ENCODE measurements at places on chromosomes 3 and 15.

- DNase-seq = no peak
Measured at GRCh38 chr15:41955807-41956525, 16.4 kb downstream of the EHD4 start.

GRCh38 chr3:149507491-149508324 lies 33.2 kb downstream of the TM4SF4 start:
- DNase-seq = peak; percentile 77

DNA sequence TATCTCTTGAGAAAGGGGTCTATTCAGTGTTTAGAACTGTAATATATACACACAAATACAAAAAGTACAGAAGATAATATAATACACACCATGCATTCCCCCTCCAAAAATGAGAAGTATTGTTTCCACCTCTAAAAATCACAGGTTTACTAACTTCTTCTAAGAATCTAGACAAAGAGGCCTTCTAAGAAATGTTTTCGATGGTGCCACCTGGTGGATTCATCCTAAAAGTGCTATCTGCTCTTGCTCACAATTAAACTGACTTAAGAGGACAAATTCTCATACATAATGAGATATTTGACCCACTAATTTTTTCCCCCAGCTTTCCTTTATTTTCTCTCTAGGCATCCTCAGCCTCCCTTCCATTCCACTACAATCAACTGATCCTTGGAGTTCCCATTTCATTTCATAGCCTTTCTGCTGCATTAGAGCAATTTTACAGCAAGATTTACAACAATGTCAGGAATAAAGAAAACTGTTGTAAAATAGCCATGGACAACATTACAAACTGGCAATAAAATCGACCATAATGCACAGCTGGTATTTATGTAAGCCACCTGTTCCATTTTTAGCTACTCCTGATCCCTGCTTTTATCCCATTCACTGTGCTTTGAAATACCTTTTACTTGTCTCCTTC lies 124.6 kb downstream of the ARRDC4 start:
- DNase-seq = no peak

DNA sequence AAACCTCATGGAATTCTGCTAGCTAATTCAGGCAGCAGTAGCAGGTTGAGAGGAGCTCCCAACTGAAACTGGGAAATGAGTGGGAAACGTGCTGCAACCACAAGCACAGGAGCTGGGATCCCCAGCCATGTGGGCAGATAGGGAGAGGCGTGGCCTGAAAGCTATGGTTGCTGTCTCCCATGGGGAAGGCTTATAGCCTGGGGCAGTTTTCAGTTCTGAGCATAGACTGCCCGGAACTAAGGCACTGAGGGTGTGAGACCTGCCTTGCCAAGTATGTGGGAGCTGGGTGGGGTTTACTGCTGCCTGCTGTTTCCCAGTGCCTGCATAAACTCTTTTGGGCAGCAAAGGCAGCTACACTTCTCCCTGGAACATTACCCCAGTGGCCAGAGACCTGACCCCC lies 229.5 kb downstream of the TUSC7 start:
- DNase-seq = no peak

GRCh38 chr3:153061938-153062528 lies 100.0 kb upstream of the RAP2B start:
- DNase-seq = no peak

- DNase-seq = no peak
Measured at GRCh38 chr3:111764645-111765091, 94.4 kb upstream of the PHLDB2 start.

- DNase-seq = no peak
Measured at GRCh38 chr15:63369781-63370180, 11.9 kb downstream of the CA12 start.

- DNase-seq = no peak
Measured at GRCh38 chr3:161253711-161254110, 32.6 kb downstream of the NMD3 start.

DNA sequence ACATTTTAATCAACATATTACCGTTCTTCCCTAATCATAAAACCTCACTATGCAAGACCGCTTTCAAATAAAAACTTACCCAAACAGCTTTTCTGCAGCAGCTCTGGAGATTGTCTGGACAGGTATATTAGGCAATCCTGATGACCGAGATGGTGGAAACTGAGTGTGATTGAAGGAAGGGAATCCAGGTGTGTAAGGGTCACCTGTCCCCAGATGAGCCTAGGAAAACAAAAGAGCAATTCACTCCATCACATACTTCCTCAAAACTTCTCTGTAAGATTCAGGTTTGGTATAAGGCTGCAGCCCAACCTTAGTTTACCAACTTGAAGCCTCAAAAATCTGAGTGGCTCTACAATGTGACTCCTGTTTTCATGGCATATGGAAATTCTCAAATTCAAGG lies 14.5 kb downstream of the TFRC start:
- DNase-seq = no peak

GRCh38 chr3:63351159-63352007 lies 73.3 kb downstream of the SYNPR start:
- peak; percentile 10 for DNase-seq

GRCh38 chr15:90036806-90037510 lies 35.8 kb downstream of the ZNF710 start:
- DNase-seq = no peak
